Right lung (tissue), 10 donors: ENCODE measurements at places on chromosomes 7 and 10. TPM values are rescaled to one million over a fixed set of nuclear protein-coding genes. Genes with fewer than 3 reads are reported as not detected.

DNA sequence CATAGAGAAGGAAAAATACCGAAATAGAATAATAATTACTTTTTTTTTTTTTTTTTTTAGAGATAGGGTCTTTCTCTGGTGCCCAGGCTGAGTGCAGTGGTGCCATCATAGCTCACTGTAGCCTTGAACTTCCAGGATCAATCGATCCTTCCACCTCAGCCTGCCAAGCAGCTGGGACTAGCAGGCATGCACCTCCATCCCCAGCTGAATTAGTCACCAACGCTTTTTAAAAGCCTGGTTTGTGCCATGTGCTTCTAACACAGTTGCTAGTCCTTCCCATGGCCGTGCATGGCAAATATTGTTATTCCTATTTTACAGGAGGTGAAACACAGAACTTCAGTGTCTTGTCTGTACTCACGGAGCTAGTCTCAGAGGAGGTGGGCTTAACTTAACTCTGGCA lies 23.2 kb downstream of the LYZL2 start:
- DNase-seq, result no peak

GRCh38 chr10:117271427-117271826 lies 30.5 kb downstream of the SLC18A2 start:
- no peak for DNase-seq

- no peak for DNase-seq
These were observed 47.9 kb downstream of the TBATA start for GRCh38 chr10:70737250-70737649.

DNA sequence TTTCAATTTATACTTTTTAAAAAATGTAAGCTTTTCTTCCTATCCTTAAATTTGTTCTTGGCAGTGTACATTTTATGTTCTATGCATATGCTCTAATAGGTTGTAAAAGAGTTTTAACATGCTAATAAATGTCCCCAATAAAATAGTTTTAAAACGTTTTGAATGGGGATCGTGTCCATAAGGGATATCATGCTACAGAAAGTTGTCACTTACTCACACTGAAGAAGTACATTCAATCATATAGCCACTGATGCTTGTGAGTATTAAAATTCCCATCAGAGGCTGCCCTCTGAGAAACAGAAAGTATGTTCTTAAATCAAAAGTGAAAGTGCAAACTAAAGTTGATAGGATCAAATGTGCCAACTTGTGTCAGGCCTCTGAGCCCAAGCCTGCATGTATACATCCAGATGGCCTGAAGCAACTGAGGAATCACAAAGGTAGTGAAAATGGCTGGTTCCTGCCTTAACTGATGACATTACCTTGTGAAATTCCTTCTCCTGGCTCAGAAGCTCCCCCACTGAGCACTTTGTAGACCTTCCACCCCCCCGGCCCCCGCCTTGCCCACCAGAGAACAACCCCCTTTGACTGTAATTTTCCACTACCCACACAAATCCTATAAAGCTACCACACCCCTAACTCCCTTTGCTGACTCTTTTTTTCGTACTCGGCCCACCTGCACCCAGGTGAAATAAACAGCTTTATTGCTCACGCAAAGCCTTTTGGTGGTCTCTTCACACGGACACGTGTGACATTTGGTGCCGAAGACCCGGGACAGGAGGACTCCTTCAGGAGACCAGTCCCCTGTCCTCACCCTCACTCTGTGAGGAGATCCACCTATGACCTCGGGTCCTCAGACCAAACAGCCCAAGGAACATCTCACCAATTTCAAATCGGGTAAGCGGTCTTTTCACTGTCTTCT lies 877 bp upstream of the NOD1 start:
- no peak for DNase-seq

GRCh38 chr7:34747867-34748727 lies 90.1 kb downstream of the NPSR1 start:
- DNase-seq, result peak; percentile 51

- DNase-seq, result no peak
These were observed 189.3 kb downstream of the ADRA2A start for GRCh38 chr10:111266165-111266564.

DNA sequence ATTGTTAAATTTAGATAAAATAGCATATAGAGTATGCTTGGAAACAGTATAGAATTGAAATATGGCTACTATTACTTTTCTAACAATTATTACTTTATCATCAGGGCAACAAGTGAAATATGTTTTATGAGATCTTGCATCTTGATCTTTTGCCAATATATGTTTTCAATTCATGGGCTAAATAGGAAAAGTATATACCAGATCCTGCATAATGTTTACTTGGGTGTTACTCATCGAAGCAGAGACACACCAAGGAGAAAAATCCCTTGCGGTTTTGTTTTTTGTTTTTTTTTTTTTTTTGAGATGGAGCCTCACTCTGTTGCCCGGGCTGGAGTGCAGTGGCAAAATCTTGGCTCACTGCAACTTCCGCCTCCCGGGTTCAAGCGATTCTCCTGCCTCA lies 541.4 kb downstream of the SUGCT start:
- DNase-seq, result no peak

Gene VWDE
- polyA plus RNA-seq, result 4.4 TPM

Gene SPAM1
- not detected for polyA plus RNA-seq

Gene GPR37
- 5.7 TPM for polyA plus RNA-seq

Gene TAS2R41
- not detected for polyA plus RNA-seq

Gene CCNY
- 77.8 TPM for polyA plus RNA-seq
